ENCODE measurements at places on chromosomes 6 and 20.

DNA sequence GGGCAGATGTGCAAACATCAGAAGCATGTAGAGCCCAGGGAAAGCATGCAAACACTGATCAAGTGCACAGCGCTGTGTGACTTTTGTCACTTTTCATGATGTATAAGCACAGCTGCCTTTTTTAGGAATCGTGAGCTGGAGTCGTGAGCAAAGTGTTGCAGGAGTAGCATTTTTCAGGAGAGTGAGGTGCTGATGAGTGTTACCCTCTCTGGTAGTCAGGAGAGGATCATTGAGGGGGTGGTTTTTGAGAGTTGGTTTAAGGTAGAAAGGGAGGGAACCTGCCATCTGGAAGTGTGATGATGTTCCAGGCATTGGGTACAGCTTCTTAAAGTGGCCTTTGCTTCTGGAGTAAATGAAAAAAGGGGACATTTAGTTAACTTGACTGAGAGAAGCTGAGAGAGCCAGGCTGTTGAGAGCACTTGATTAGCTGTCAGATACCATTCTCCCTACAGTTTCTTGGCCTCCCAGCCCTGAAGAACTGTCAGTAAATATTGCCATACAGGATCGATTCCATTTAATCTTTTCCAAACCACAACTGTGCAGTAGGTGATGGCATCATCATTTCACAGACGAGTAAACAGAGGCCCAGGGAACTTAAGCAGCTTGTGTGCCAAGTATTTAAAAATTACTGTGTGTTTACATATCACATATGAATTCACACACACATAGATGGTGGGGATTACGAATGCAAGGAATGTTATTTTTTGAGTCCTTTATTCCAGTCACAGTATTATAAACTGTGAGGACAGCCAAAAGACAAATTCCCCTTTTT lies 28.9 kb downstream of the TPD52L1 start:
- DNase-seq: no peak

DNA sequence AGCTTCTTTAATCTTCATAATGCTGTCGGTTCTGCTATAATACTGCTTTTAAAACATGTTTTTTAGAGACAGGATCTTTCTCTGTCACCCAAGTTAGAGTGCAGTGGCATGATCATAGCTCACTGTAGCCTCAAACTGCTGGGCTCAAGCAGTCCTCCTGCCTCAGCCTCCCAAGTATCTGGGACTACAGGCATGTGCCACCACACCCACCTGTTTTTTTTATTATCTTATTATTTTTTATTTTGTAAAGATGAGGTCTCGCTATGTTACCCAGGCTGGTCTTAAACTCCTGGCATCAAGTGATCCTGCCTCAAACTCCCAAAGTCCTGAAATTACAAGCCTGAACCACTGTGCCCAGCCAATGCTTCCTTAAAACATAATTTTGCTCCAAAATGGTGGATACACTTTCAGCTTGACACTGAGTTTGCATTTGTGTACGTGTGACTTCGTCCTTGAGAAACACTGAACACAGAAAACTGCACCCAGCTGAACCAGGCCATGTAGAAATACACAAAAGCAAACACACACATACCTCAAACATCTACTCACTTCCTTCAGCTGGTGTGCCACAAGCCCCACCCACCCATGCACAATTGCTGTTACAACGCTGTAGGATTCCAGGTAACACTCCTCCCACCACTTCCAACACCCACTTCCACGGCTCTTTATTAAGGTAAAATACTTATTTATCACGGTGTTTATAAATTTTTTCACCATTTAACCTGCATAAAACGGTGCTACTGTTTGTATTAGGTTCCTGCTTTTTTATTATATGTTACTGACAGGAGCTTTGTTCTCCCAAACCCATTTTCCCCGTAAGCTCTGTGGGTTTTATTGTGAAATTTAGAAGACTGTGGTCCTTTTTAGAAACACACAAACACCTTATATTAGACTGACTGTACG lies 109.1 kb downstream of the TSHZ2 start:
- DNase-seq: no peak

DNA sequence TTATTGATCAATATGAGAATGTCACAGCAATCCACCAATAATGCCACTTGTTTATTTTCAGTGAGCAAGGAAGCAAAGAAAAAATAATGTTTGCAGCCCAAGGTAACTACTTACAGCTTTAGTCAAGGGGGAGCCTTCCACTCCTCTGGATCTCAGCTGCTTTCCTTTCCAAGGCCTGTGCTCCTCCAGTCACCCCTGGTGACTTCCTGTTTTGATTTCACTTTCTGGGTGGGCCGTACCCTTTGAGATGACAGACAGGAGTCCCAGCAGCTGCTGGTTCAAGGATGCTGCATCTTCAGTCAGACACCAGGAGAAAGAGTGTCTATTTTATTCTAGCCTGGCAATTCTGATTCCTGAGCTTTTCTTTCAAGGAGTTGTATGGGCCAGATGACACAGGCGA lies 5.6 kb upstream of the VNN2 start:
- peak; percentile 8 for DNase-seq

- DNase-seq: no peak
Observed at GRCh38 chr6:44133003-44133931, 5.9 kb downstream of the TMEM63B start.

DNA sequence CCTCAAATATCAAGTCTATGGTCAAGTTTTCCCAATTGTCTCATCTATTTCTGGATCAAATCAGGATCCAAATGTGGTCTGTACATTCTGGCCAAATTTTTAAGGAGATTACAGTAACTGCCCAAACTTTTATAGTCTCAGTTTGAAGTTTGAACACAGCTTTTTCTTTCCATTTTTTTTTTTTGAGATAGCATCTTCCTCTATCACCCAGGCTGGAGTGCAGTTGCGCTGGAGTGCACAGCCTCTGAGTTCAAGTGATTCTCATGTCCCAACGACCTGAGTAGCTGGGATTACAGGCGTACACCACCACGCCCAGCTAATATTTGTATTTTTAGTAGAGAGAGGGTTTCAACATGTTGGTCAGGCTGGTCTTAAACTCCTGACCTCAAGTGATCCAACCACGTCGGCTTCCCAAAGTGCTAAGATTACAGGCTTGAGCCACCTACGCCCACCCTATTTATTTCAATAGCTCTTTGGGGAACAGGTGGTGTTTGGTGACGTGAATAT lies 84.9 kb upstream of the CARMIL1 start:
- no peak for DNase-seq

GRCh38 chr20:51542033-51542570 lies 417 bp downstream of the NFATC2 start:
- peak; percentile 31 for DNase-seq

- DNase-seq: no peak
Observed at GRCh38 chr6:30044630-30045029, 16.4 kb upstream of the POLR1H start.

GRCh38 chr6:2086326-2086965 lies 159.0 kb downstream of the GMDS start:
- DNase-seq: no peak

GRCh38 chr6:37690964-37691735 lies 6.5 kb downstream of the MDGA1 start:
- no peak for DNase-seq

DNA sequence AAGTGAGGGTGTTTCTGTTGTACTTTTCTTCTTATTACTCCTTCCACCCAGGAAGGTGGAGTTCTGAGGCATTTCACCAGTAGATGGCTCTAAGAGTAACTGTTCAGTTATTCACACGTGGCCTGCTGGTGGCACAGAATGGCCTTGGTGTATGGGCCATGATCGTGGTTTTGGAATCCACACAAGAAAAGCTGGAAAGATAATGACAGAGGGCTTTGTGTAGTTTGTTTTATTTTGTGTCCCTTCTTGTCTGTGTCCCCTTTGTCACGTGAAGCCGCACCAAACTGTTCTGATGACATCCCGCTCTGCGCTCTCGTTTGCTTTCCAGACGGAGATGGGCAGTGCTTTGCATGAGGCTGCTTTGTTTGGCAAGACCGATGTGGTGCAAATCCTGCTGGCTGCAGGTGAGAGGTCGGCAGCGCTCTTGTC lies 93.4 kb downstream of the ANKS1A start:
- DNase-seq: no peak

- DNase-seq: no peak
Observed at GRCh38 chr6:5036269-5036668, 32.4 kb upstream of the RPP40 start.

- no peak for DNase-seq
Observed at GRCh38 chr6:135540207-135540840, 42.8 kb upstream of the AHI1 start.

DNA sequence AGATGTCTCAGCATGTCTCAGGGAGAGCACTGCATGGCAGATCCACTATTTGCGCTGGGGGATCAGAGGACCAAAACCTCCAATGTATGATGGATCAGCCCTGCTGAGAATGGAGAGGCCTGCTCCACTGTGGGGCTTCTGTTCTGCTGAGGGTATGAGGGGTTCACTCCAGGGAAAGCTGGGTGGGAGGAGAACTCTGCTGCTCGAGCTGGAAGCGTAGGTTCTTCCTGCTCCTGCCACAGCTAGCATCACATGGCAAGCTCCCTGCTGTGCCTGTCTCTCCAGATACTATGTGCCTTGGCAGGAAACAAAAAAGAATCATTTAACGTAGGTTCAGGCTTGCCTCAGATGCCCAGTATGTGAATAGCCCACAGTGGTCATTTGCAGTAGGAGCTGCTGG lies 105.8 kb downstream of the EPM2A start:
- DNase-seq: no peak

DNA sequence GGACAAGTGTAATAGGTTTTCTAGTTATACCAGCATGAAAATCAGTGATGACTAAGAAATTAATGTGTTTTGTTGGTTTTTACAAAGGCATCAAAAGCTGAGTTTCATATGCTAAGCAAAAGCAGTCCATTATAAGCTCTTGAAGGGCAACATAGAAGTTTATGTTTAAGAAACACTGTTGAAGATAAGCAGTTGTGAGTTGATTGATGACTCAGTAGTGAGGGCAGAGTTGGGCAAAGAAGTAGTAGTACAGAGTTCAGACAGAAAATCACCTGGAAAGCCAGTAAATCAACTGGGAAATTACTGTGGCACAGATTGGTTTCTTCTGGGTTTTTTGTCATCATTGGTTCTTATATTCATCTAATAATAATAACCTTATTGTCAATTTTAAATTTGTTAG lies 78.0 kb upstream of the SMIM8 start:
- DNase-seq: no peak

- DNase-seq: no peak
Observed at GRCh38 chr20:54158856-54159418, 14.8 kb downstream of the CYP24A1 start.

DNA sequence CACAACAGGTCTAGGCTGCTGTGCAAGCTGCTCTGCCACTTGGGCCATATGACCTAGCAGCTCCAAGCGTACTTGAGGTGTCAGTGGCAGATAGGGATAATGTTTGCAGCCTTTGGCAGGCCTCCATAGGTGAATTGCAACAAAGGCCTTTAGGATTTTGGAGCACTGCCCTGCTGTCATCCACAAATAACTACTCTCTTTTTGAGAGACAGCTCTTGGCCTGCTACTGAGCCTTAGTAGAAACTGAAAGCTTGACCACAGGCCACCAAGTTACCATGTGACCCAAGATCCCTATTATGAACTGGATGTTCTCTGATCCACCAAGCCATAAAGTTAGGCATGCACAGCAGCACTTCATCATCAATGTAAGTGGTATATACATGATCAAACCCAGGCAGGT lies 29.9 kb downstream of the FBXO30 start:
- DNase-seq: no peak

DNA sequence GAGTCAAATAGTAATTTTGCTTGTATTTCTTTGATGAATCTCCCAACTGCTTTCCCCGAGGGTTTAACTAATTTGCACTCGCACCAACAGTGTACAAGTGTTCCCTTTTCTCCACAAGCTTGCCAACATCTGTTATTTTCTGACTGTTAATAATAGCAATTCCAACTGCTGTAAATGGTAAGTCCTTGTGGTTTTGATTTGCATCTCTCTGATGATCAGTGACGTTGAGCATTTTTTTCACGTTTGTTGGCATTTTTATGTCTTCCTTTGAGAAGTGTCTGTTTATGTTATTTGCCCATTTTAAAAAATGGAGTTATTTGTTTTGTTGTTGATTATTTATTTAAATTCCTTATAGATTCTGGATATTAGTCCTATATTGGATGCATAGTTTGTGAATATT lies 399.8 kb upstream of the MAN1A1 start:
- no peak for DNase-seq

DNA sequence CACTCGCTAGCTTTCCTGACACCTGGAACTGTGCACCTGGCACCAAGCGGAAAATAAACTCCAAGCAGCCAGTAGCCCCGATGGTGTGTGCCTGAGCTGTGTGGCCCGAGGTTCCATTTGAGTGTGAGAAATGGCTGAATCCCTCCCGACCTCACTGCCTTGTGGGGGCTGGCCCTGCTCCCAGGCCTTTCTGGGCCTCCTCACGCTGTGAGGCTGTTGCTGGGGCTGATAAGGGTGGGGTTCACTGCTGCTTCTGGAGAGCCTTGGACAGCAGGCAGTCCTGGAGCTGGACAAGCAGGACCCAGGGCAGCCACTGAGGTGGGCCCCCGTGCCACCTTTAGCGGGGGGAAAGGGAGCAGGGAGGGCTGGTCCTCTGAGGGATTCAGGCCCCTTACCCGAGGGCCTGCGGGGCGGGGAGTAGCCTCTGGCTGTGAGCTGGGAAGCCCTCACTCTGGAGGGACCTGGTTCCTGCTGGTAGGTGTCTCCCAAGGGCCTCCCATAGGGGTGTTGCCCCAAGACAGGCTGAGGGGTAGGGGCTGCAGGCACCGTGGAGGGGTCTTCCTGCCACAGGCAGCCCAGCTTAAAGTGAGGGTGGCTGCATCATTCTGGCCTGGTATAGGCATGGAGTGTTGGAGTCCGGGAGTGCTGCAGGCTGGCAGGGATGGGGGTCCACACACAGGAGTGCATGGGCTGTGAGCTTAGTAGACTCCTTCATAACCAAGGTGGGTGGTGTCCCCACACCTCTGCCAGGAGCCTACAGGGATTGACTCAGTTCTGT lies 1.7 kb downstream of the PPDPF start:
- DNase-seq: no peak

- no peak for DNase-seq
Observed at GRCh38 chr6:168938546-168938945, 315.1 kb downstream of the THBS2 start.

GRCh38 chr20:57432862-57433491 lies 41.8 kb downstream of the RBM38 start:
- DNase-seq: peak; percentile 35

DNA sequence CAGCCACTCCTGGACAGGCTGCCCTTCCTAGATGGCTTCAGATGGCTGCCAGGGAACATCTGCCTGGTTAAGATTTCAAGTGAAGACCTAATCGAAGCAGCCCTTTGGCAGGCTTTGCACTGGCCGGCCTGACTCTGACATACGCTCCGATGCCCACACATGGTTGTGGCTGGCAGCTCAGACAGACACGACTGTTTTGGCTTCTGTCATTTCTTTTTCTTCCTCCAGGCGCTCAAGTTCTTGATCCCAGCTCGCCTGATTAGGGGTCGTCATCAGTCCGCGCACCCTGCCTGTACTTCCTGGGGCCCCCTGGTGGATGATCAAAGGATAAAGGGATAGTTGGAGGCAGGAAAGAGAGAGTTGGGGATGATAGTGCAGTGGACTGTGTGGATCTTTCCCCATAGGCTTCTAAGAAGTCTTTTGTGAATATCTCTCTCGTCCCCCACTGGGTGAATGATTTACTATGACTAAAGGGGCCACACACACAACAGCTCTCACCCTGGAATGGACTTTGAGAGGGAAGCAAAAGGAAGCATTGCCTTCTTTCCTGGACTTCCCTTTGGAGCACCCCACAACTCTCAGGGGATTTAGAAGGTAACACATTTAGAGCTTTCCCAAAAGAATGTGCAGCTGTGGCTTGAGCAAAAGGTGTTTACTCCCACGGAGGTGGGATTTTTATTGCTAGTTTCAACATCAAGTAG lies 21.4 kb upstream of the TRAM2 start:
- no peak for DNase-seq
